ENCODE measurements at places on chromosomes 12 and 14.

DNA sequence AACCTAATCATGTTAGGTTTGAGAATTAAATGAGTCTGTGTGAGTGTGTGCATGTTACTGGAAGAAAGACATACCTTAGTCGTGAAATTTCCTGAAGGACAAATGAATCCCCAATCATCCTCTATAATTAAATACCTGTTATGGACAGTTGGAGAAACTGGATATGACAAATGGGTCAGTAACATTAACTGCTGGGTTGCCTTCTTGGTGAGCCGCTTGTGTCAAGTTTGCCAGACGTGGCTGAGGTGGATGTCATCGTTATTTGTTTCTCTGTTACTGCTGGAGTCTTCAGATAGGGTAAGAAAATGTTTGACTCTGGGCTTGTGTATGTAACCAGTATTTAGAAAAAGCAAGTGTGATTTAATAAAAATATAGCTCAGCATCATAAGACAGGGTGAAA lies 131.6 kb downstream of the CAND1 start:
- DNase-seq, result no peak

GRCh38 chr12:22810036-22810435 lies 185.1 kb downstream of the ETNK1 start:
- no peak for DNase-seq

DNA sequence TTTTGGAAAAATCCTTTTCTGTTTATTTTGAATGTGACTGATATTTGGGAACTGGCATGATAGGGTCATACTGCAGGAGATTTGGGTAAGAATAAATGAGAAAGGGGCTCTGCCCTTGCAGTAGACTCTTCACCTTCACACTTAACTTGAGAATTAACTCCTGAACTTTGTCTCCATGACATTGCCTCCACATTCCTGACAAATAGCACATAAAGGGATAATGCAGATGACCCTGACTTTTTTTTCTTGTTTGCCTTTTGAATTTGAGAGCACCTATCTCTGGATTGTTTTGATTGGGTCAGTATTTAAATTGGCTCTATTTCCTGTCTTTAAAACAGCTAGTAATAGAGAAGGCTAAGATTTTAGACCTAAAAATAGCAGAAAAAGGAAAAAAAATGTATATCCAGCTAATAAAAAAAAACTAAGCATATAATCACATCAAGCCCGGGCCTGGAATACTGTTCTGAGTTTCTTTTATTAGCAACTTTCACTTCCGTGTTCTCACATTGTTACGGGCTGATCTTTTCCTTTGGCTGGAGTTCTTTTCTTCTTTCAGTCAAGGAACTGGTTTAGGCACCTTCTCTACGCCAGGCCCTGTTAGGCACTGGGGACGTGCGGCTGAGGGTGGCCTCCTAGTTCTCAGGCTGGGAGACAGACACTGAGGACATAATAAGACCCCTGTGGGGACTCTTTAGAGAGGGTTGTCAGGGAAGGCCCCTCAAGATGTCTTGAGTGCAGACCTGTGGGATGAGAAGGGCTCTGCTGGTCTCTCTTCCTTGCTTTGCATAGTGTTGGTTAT lies 53.1 kb upstream of the GNPNAT1 start:
- no peak for DNase-seq

DNA sequence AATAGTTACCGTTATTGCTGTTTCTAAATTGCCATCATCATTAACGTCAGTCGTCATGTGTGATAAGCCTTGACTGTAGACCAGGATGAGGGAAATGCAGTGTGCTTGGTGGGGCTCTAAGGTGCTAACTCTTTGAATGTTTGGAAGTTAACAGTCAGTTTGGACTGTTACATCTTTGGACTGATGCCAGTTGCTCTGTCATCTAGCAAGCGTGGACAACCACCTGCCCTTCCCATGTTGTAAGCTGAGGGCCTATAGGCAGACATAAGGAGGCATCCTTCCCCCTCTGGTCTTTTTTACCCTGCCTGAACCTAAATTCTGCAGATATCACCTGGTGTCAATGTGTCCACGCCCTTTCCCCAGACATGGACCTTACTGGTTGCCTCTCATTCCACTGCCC lies 94.4 kb downstream of the PPP2R5C start:
- DNase-seq, result no peak

DNA sequence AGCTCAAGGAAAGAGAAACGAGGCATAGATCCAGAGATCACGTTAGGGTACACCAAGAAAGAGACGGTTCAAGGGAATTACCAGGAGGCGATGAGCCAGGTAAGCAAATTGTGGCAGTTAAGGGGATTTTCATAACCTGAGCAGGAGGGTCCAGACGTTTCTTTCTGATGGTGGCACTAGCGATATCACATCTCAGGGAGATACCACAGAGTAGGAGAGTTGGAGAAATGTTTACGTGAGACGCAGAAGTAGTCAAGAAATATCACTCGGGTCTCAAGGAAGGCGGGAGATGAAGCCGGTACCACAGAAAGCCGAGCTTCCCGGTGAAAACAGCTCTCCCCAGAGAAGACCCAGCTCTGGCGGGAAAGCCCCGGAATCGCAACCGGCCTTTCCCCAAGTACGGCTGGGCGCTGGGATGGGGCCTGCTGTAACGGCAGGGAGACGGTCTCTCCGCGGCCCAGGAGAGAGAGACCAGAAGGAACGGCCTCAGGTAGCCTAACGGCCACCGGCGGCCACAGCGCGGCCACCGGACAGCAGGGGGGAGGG lies 485 bp downstream of the SENP1 start:
- DNase-seq, result no peak

DNA sequence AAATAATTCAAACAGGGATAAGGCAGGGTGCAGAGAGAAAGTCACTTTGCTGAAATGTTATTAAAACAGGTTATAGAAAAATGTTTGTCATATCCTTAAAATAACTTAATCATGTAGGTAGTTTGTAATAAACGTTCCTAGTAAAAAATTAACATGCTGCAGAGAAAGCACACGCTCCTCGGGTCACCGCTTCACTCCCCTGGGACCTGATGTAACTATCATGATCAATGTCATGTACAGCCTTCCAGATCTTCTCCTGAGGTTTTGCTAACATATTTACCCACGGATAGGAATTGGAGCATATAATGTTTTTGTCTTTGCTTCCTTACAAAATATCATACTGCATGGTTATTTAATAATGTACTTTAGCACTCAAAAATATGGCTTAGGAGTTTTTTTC lies 285.1 kb upstream of the TMEM132C start:
- DNase-seq, result no peak

GRCh38 chr14:21987937-21988336 lies 314.3 kb upstream of the OR4E1 start:
- no peak for DNase-seq

- no peak for DNase-seq
Measured at GRCh38 chr14:101957406-101958234, 6.8 kb upstream of the DYNC1H1 start.
